ENCODE measurements at places on chromosomes 2 and 18.

GRCh38 chr2:104163611-104164130, 690.2 kb upstream of the POU3F3 start:
- DNase-seq, result no peak

- DNase-seq, result no peak
These were observed 734.8 kb upstream of the SALL3 start for GRCh38 chr18:78244779-78245178.

DNA sequence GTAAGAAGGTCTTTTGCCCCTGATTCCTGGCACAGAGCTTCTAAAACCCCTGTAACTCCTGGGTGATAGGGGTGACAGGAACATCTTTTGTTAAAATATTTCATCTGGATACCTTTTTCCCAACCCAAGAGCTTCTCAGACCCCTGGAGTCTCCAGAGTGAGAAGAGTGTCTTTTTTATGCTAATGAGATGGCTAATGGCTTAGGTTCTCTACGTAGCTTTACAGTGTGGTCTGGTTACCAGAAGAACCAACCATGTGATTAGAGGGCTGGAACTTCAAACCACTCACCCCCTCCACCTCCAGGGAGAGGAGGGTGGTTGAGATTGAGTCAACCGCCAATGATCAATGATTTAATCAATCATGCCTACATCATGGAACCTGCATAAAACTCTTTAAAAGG, 16.2 kb upstream of the DCC start:
- no peak for DNase-seq

DNA sequence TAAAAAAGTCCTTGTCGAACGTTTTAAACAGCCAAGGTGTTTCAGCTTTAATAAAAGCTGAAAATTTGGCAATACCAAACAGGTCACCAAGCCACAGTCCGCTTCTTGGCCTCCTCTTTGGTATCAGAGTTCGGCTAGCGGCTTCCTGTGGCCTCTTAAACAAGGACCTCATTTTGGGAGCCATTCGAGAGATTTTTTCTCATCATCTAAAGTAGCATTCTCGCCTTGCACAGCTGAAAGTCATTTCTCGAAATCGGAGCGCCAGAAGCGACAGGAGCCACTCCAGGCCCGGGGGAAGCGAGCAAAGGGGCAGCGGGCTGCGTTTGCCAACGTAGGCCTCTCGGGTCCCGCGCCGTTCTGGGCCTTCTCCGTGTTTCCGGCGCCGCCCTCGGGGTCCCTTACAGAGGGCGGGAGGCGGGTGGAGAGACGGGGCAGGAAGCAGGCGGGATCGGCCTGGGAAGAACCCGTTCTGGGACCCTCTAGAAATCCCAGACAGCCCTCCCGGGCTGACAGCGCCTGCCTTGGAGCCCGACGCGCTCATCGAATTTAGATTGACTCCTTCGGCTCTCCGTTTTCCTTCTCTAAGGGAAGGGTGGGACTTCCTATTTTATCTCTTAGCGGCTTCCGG, 522 bp upstream of the ZNF407 start:
- DNase-seq, result no peak

DNA sequence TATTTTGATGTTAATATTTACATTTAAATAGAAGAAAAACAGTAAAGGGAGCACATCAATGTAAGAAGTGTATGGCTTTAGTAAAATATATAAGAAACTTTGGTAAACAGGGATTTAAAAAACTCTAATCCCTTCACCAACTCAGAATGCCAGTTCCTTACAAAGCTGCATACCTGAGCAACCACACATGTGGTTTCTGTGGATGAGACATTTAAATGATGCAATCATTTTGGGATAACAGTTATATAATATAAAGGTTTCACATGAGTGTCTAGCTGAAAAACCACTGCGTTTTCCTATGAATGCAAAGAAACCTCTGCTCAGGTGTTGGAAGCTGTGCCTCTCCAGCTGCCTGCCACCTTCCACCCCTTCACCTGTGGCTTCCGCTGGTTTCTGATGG, 209.1 kb upstream of the REV1 start:
- no peak for DNase-seq

GRCh38 chr18:44799907-44800421, 119.3 kb downstream of the SETBP1 start:
- no peak for DNase-seq

DNA sequence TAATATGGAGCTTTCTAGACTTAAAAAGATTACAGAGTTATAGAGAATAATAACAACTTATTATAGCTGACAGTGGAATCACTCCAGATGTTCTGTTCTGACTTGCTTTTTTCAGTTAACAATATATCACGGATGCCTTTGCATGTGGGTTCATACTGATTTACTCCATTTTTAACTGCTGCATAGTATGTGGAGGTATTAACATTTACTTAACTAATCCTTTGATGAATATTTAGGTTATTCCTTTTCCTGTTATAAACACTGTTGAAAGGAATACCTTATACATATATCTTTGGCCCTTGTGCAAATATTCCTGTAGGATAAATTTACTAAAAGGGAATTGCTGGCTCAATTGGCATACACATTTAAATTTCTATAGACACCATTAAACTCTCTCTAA, 33.1 kb upstream of the ZFP36L2 start:
- no peak for DNase-seq

- no peak for DNase-seq
These were observed 365.7 kb downstream of the TNS1 start for GRCh38 chr2:217636991-217637561.

DNA sequence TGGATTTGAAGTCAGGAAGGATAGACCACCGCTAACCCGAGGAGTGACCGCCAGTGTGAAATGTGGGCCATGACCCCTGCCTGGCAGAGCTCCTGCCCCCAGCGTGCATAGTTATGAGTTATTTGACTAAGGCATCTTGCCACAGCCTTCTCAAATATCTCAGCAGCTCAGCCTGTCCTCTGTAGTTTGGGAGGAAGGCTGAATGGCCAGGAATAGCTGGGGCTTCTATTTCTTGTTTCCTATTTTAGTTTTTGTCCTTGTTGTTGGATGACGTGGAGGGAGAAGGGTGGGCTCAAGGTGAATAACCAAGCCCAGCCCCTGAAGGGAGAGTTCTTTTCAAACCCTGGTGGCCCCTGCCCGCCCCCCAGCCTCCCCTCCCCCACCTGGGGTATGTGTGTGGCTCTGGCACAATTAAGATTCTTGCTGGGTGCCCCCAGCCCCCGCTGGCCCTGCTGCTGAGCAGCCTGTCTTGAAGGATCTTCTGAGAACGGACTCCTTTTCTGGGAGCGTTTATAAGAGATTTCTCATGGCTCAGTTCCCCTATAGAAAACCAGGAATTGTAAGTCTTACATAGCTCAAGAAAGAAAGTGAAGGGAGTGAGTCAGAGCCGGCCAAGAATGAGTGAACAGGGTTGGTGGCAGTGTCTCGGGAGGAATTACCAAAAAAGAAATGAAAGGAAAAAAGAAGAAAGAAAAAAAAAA, 157.4 kb downstream of the GLI2 start:
- DNase-seq, result no peak

- DNase-seq, result no peak
These were observed 89.9 kb downstream of the MIB1 start for GRCh38 chr18:21830532-21830931.

- DNase-seq, result no peak
These were observed 30.3 kb downstream of the ASAP2 start for GRCh38 chr2:9236867-9237266.

DNA sequence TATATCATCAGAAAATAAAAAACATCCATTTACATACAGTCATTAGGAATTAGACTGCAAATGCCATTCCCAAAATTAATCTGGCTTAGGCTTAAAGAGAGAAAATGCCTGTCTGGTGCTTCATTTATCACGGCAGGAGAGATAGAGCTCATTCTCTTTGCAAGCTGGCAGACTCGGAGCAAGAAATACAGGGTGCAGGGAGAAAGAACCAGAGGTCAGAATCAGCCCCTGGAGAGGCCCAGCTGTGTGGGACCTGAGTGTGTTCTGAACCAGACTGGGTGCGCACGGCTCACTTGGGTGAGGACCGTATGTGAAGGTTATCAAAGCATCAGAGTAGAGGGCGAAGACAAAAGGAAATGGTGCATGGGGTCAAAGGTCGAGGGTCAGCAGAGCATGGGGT, 227.8 kb downstream of the ACKR3 start:
- no peak for DNase-seq

GRCh38 chr2:67234440-67234839, 162.7 kb upstream of the ETAA1 start:
- DNase-seq, result no peak

DNA sequence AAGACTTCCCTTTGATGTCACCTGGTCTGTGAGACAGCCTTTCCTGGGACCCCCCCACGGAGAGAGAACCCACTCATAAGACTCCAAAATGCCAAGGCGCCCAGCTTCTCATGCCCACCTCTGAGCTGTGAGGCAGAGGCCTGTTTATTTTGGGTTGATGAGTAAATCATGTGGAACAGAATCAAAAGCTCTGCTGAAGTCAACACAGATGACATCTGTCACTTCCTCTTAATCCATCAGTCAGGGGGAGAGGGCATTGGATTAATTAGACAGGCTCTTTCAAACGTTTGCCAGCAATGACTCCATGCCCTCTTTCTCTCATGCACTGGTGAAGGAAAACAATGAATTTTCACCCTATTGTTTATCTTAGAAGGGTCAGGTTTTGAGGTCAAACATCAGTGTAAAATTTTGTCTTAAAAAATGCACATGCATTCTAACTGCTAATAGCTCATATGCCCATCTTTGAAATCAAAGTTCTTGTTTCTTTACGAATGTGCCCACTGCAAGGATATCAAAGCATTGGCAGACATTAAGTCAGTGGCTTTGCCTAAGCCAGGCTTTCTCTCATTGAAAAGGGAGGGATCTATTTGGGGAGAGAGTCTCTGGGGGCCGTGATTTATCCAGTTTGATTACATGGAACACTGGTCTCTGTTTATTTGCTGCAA, 184.1 kb downstream of the ACKR3 start:
- DNase-seq, result no peak

- DNase-seq, result no peak
These were observed 23.3 kb upstream of the NPAS2 start for GRCh38 chr2:100796499-100797100.

DNA sequence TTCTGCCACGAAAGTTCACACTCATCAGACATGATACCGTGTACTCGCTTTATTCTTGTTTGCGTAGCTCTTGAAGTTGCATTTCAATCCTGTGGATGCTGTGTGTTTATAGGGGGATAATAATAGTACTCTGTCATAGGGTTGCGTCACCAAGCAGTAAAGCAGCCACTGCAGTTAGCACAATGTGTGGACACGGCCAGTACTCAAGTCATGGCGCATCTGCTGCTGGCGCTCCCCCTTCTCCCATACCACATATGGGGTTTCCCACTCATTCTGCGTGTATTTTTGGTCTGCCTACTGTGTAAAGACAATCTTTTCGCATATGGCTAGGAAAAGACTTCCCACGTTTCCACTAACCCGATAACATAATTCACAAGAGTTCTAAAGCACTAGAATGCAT, 2.1 kb upstream of the ZBTB14 start:
- no peak for DNase-seq

DNA sequence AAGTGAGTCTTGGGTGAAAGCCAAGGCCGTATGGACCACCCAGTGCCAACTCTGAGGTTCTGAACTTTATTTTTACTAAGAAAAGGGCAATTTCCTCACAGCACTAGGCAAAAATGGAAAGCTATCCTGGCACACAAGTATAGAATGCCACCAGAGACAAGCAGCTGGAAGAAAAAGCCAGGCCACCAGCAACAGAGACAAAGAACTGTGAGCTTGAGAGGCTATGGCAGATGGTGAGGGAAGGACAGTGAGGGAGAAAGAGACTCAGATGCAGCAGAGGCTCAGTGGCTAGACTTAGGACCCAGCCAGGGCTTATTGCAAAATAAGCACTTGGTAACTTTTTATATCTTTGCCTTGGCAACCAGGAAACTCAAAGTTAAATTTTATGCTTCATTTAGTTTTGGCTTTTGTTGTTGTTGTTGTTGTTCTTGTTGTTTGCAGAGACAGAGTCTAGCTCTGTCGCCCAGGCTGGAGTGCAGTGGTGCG, 78.0 kb upstream of the BZW1 start:
- no peak for DNase-seq

DNA sequence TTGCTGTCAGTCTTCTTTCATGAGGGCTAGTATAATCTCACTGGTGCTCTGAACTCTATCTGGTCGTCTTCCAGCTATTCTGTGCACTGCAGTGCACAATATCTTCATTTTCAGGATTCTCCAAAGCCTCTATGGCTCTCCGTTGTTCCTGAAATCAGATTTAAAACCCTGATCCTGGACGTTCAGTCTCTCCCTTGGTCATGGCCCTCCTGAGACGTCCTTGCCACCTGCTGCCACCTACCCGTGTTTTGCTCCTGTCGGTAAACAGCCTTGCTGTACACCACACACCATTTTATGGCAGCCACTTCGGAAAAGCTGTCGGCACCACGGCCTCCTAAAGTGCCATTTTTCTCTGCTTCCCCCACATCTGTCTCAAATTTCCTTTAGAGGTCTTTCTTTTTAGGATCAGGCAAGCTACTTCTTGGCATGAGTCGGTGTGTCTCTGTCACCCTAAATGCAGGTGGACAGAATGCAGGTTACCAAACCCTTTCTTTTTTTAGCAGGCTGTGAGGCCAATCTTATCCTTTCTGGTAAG, 170.0 kb downstream of the HRH4 start:
- no peak for DNase-seq

- DNase-seq, result no peak
These were observed 228.3 kb downstream of the LDLRAD4 start for GRCh38 chr18:13446610-13447461.

DNA sequence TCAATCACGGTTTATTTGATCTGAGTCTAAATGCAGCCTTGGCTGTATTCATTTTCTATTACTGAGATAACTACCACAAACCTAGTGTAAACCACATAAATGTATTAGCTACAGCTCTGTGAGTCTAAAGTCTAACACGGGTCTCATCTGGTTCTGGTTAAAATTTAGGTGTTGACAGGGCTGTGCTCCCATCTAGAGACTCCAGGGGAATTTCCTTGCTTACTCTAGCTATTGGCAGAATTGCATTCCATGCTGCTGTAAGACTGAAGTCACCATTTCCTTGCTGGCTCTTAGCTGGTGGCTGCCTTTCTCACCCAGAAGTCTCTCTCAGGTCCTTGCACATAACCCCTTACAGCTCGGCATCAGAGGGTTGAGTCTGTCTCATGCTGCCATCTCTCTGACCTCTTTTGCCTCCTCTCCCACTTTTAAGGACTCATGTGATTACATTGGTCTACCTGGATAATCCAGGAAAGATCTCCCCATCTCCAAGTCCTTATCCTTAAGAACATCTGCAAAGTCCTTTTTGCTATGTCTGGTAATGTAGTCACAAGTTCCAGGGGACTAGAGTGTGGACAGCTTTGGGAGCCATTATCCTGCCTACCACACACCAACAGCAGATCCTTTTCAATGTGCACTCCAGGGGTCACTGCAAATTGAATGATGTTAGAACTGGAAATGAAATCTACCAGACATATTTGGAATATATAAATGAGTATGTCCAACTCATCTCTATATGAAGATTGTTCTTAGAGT, 207.0 kb upstream of the AGAP1 start:
- DNase-seq, result no peak

- DNase-seq, result peak; percentile 11
These were observed 102.5 kb upstream of the NOSTRIN start for GRCh38 chr2:168699844-168700417.

GRCh38 chr2:6442252-6442985, 423.3 kb downstream of the CMPK2 start:
- DNase-seq, result no peak
